CD4-positive, alpha-beta T cell treated with Interferon gamma for 1 hour (primary cell): ENCODE measurements at places on chromosomes 7 and 10.

DNA sequence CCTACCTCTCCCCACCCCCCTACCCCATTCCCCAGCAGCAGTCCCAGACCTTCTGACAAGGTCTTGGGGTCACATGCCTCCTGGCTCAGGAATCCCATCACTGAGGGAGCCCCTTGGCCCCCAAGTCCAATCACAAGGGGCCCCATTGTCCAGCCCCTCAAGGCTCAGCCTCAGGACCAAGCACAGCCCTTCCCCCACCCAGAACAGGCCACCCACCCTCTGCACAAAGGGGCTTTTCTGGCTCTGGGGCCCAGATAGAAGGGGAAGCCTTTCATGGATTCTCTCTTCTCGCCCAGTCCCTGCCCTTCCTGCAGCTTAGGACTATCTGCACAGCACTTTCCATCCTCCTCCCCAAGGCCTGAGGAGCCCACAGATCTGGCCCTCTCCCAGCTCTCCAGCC is 4.8 kb downstream of the FBXL15 start:
- no peak for DNase-seq

GRCh38 chr7:31061185-31061584 is 9.1 kb downstream of the ADCYAP1R1 start:
- no peak for DNase-seq

DNA sequence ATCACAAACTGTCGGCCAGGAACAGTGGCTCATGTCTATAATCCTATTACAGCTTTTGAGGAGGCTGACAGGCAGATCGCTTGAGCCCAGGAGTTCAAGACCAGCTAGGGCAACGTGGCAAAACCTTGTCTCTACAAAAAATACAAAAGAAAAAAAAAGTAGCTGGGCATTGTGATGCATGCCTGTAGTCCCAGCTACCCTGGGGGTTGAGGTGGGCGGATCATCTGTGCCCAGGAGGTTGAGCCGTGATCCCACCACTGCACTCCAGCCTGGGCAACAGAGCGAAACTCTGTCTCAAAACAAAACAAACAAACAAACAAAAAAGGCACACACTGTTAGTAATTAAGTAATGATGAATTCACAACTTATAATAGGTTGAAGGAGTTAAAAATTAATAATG is 441.5 kb upstream of the PCDH15 start:
- DNase-seq, result no peak

- DNase-seq, result no peak
Observed at GRCh38 chr7:66630531-66630930, 1.9 kb downstream of the KCTD7 start.

GRCh38 chr10:132595021-132595420 is 57.4 kb downstream of the INPP5A start:
- DNase-seq, result no peak

- DNase-seq, result no peak
Observed at GRCh38 chr10:81708929-81709328, 166.1 kb upstream of the NRG3 start.

DNA sequence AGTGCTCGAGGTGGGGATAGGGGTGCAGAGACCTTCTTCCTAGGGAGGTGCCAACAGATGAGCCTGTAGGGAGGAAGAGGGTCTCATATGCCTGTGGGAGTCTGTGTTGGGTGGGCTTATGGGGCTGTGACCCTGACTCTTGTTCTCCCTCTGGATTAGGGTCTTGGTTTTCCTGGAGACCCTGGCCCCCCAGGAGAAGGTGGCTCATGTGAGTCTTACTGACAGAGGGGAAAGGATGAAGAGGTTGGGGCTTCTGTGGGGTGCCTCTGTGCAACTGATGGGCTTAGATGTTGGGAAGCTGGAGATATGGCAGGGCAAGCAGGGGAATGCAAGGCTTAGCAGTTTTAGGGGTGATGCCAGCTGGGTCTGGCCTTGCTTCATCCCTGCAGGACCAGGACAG is 20.2 kb upstream of the VOPP1 start:
- DNase-seq, result no peak

- no peak for DNase-seq
Observed at GRCh38 chr10:78755877-78756455, 312.8 kb upstream of the ZMIZ1 start.

GRCh38 chr10:25103703-25104102 is 71.1 kb upstream of the GPR158 start:
- no peak for DNase-seq

- peak; percentile 41 for DNase-seq
Observed at GRCh38 chr10:73744664-73744975, 448 bp downstream of the SEC24C start.

GRCh38 chr10:81915504-81915897 is 40.5 kb downstream of the NRG3 start:
- no peak for DNase-seq

- no peak for DNase-seq
Observed at GRCh38 chr10:97426776-97427570, 982 bp downstream of the PGAM1 start.

DNA sequence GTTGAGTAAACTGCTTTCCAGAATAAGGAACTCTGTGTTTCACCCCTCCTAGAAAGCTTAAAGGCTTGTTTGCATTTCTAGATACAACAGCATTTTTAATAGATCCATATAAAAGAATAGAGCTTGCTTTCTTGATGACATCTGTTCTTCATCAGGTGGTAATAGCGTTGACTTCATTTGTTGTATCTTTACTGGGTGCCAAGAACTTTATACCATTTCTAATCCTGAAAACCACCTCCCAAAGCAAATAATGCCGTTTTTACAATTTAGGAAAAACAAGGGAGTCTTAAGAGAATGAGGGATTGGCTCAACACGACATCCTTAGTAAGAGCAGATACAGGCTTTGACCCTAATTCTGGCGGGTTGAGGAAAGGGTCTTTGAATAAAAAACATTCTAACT is 993.4 kb downstream of the TYW1 start:
- no peak for DNase-seq

DNA sequence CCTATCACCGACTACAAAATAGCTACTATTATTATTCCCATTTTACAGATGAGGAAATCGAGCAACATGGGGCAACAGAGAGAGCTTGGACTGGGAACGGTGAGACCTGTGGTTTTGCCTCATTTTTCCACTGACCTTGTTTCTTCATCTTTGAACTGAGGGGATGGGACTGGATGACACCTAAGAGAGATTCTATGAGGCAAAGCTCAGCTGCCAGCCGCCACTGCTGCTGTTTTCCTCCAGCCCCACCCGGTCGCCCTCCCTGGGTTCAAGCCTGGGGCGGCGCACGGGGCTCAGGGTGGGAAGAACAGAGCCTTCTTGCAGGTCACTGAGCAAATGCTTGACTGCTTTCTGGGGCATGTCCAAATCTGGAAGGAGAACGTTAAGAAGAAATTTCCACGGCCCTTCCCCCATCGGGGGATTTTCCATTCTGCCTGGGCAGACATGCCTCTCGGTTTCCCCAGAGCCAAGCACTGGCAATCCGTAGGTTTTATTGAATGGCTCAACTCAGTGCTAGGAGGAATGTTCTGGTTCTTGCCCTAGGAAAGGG is 12.3 kb downstream of the DDIT4 start:
- no peak for DNase-seq

GRCh38 chr10:69899727-69900595 is 98.3 kb downstream of the COL13A1 start:
- no peak for DNase-seq
